ENCODE measurements at places on chromosomes 3 and 15. TPM values are rescaled to one million over a fixed set of nuclear protein-coding genes. Genes with fewer than 3 reads are reported as not detected.

Gene TMCC1
- 14.6 TPM for total RNA-seq

- DNase-seq: no peak
Observed at GRCh38 chr15:80607287-80607980, 87.7 kb upstream of the ABHD17C start.

DNA sequence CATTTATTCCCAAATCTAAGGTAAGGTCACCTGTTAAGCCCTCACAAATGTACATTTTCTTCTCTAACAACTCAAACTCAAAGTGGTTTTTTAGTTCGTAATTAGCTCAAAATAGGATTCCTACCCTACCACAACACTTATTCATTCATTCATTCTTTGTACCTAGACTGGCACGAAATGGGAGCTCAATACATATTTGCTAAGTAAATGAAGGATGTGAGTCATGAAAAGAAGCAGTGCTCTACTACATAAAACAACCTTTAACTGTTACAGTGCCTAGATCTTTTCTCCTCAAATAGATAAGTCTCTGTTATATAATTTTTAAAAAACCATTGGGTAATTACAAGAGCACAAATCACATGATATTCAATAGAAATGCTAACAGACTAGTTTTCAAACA lies 13.1 kb downstream of the RSL24D1 start:
- no peak for DNase-seq

Gene KLHL6
- total RNA-seq: not detected

GRCh38 chr3:197408177-197408957 lies 110.0 kb upstream of the DLG1 start:
- DNase-seq: peak; percentile 52

Gene PTX3
- total RNA-seq: 464 TPM

Gene TF
- total RNA-seq: 0.33 TPM

GRCh38 chr15:78208887-78209645 lies 25.3 kb downstream of the ACSBG1 start:
- DNase-seq: no peak

- no peak for DNase-seq
Observed at GRCh38 chr15:94002041-94002440, 229.3 kb upstream of the MCTP2 start.

Gene SMAD6
- total RNA-seq: 8.9 TPM

DNA sequence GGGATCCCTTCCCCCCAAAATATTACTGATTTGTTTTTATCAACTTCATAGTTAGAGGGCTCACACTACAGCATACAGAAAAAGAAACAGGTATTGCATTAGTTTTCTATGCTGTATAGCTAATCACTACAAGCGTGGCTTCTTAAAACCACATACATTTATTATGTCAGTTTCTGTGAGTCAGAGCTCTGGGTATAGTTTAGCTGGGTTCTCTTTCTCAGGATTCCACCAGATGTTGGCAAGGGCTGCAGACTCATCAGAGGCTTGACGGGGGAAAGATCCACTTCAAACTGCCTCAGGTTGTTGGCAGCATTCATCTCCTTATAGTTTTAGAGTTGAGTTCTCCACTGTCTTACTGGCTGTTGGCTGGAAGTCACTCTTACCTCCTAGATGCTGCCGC lies 328.0 kb downstream of the NLGN1 start:
- peak; percentile 48 for DNase-seq

DNA sequence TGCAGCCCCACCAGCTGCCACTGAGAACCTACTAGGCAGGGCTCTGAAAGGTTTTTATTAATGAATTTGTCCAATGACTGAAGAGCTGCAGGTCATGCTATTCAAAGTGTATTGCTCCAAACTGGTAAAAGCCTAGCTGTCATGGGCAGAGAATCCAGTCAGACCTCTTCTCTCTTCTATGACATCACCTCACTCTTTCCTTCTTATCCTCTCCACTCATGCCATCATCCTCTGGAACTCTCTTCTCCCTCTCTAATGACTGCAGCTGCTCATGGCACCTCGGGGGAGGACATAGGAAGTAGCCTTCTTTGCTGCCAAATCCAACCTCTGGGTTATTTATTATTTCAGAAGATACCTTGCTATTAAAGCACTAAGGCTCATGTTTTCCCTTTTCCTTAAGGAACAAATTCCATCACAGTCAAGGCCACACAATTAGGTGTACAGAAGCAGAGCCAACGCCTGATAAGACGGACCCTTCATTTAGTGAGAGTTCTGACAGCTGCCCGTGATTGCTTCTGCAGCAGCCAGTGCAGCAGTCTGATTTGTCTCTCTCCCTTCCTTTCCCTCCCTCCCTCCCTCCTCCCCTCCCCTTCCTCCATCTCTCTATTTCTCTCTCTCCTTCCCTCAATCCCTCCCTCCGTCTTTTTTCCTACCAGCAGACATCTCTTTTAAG lies 87.0 kb upstream of the ONECUT1 start:
- DNase-seq: no peak
